Common myeloid progenitor, CD34-positive (primary cell): ENCODE measurements at places on chromosomes 7 and 10.

DNA sequence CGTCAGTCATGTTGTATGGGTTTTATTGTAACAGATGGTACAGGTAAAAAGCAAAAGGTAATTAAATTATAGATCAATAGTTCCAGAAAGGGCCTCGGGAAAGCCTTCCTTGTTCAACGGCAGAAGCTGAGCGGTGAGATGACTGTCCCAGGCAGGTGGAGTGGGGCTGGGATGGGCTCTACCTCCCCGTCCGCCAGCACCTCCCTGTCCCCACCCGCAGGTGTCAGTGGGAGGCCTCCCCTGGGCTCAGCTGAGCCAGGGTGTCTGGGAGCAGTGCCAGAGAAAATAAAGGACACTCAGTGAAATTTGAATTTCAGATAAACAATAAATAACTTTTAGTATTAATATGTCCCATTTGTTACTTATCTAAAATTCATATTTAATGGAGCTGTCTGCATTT, 58.9 kb downstream of the CLRN3 start:
- H3K27me3 ChIP-seq = peaks cover 1% of the 10 kb centered on the region
- no peak for DNase-seq
- H3K36me3 ChIP-seq = no peaks in the 10 kb centered on the region
- no peak overlapping the region for H3K27ac ChIP-seq

DNA sequence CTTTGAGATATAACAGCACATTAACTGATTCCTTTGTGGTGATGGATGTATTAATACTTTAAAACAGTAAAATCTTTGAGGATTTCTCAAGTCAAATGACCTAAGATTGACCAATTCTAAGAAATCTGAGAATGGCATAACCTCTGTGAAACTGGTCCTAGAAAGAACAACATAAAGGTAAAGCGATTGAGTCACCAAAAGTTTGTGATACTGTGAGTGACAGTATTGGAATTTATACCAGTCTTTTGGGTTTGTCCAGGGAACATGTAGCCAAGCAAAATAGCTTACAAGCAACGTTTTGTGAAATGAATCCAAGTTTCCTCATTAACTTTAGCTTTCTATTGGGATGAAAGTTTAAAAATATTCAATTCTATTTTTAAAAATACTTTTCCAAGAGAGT, 157.4 kb upstream of the TMEM196 start:
- H3K27ac ChIP-seq = no peak overlapping the region
- H3K4me1 ChIP-seq = no peaks in the 10 kb centered on the region
- no peak for DNase-seq
- no peaks in the 10 kb centered on the region for H3K27me3 ChIP-seq
- no peaks in the 10 kb centered on the region for H3K36me3 ChIP-seq

GRCh38 chr10:34918776-34919315, 103.8 kb upstream of the PARD3 start:
- no peaks in the 10 kb centered on the region for H3K27me3 ChIP-seq
- no peak overlapping the region for H3K27ac ChIP-seq
- H3K4me1 ChIP-seq = no peaks in the 10 kb centered on the region
- no peak overlapping the region for H3K4me3 ChIP-seq
- no peak for DNase-seq
- H3K36me3 ChIP-seq = no peaks in the 10 kb centered on the region

DNA sequence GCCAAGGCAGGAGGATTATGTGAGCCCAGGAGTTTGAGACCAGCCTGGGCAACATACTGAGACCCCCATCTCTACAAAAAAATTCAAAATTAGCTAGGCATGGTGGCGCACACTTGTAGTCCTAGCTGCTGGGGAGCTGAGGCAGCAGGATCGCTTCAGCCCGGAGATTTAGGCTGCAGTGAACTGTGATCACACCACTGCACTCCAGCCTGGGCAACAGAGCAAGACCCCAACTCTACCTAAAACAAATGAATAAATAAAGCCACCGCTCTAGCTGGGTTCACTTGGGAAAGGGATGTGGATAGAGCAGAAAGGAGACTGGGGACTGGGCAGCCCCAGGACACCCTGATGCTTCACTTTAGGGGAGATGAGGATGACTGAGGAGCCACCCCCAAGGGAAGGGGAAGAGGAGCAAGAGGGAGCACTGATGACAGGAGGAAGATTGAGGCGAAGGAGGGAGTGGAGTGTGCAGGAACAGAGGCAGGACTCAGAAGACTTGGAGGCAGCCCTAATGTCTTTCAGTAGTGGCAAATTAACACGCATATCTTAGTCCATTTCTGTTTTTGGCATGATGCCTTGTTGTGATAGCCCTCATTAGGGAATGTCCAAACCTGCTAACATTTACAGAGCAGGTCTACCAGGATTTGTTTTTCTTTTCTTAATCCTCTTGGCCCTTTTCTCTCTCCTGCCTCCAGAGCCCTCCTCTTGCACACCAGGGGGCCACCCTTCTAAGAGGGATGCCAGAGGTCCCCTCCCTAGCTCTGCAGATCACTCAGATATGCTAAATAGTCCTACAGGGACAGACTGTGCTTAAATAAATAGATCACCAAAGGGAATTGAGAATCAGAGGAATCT, 88.3 kb downstream of the C10orf105 start:
- no peak overlapping the region for H3K4me3 ChIP-seq
- H3K4me1 ChIP-seq = no peaks in the 10 kb centered on the region
- DNase-seq = no peak
- H3K27me3 ChIP-seq = no peaks in the 10 kb centered on the region

- H3K36me3 ChIP-seq = no peaks in the 10 kb centered on the region
- H3K27me3 ChIP-seq = no peaks in the 10 kb centered on the region
- no peaks in the 10 kb centered on the region for H3K4me1 ChIP-seq
- H3K4me3 ChIP-seq = no peak overlapping the region
Observed at GRCh38 chr7:118836933-118837332, 612.4 kb downstream of the ANKRD7 start.

DNA sequence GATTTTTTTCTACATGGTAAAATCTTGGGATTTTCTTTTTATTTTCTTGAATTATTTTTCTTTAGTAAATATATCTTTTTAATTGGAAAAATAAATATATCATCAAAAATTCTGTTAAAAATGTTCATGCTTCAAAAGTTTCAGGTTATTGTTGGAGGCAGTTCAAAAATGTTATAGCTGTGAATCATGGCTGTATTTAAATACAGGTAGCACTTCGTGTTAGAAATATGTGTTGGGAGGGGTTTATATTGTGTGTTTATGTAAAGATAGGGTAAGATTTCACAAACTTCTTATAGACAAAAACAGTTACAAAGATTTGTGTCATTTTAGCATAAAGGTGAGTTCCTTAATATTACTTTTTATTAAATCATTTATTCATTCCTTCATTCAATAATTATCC, 60.4 kb downstream of the HDAC9 start:
- no peak for DNase-seq
- H3K4me1 ChIP-seq = peaks cover 8% of the 10 kb centered on the region
- no peak overlapping the region for H3K27ac ChIP-seq
- H3K36me3 ChIP-seq = no peaks in the 10 kb centered on the region
- no peak overlapping the region for H3K4me3 ChIP-seq
- no peaks in the 10 kb centered on the region for H3K27me3 ChIP-seq

GRCh38 chr7:151428378-151429236, 11.3 kb downstream of the CRYGN start:
- no peak for DNase-seq
- H3K27me3 ChIP-seq = peaks cover 2% of the 10 kb centered on the region
- no peak overlapping the region for H3K27ac ChIP-seq
- no peak overlapping the region for H3K4me3 ChIP-seq
- H3K36me3 ChIP-seq = no peaks in the 10 kb centered on the region

DNA sequence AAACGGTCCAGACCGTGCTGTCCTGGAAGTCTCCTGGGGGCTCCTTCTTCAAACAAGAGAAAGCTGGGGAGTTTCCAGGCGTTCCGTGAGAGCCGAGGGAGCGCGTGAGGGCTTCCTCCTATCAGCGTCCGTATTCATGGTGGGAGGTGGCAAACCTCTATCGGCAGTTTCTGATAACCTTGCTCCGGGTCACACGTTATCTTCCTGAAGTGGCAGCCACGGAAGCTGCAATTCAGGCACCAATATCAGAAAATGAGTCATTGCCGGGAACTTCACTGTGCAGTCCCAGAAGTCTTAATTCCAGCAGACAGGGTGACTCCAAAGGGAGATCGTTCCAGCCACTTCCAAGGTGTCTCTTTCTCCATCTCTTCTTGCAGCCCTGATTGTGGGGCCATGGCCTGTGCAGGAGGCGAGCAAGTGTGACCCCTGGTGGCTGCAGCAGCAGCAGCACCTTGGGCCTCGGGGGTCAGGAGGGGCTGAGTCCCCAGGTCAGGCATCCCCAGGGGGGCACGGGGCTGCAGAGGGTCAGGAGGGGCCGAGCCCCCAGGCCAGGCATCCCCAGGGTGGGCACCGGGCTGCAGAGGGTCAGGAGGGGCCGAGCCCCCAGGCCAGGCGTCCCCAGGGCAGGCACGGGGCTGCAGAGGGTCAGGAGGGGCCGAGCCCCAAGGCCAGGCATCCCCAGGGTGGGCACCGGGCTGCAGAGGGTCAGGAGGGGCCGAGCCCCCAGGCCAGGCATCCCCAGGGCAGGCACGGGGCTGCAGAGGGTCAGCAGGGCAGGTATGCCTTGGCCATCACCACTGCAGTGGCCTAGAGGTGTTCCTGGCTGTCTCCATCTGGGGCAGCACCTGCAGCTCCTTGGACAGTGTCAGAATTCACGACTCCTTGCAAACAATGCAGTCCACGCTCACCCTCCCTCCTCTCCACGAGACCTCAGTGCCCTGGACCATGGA, 538.7 kb downstream of the DNAJB6 start:
- H3K4me1 ChIP-seq = no peaks in the 10 kb centered on the region
- H3K27me3 ChIP-seq = peaks cover 6% of the 10 kb centered on the region
- no peaks in the 10 kb centered on the region for H3K36me3 ChIP-seq
- no peak overlapping the region for H3K27ac ChIP-seq

GRCh38 chr10:102334101-102334500, 61.4 kb upstream of the NFKB2 start:
- no peak overlapping the region for H3K4me3 ChIP-seq
- no peaks in the 10 kb centered on the region for H3K4me1 ChIP-seq
- DNase-seq = no peak
- no peak overlapping the region for H3K27ac ChIP-seq

- no peak for DNase-seq
- H3K4me1 ChIP-seq = no peaks in the 10 kb centered on the region
- peaks cover 2% of the 10 kb centered on the region for H3K27me3 ChIP-seq
- H3K27ac ChIP-seq = no peak overlapping the region
- no peak overlapping the region for H3K4me3 ChIP-seq
Observed at GRCh38 chr10:14389981-14390590, 59.4 kb upstream of the FRMD4A start.

DNA sequence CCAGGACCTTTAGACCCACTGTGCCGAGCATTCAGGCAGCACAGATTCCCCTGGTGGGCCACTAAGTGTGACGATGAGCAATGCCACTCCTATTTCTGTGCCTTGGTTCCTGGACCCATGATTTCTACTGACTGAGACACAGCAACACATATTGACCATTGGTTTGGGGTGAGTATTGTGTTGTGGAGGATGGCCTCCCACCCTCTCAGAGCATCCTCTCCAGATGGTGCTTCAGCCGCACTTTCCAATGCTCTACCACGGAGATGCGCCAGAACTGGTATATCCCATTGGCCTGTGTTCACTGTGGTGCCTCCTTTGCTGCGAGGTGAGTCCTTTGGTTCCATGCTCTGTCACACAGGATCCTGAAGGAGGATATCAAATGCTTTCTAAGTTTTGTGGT, 10.1 kb upstream of the GDF10 start:
- no peaks in the 10 kb centered on the region for H3K36me3 ChIP-seq
- no peaks in the 10 kb centered on the region for H3K27me3 ChIP-seq
- H3K4me1 ChIP-seq = peaks cover 11% of the 10 kb centered on the region
- no peak for DNase-seq
- no peak overlapping the region for H3K27ac ChIP-seq

DNA sequence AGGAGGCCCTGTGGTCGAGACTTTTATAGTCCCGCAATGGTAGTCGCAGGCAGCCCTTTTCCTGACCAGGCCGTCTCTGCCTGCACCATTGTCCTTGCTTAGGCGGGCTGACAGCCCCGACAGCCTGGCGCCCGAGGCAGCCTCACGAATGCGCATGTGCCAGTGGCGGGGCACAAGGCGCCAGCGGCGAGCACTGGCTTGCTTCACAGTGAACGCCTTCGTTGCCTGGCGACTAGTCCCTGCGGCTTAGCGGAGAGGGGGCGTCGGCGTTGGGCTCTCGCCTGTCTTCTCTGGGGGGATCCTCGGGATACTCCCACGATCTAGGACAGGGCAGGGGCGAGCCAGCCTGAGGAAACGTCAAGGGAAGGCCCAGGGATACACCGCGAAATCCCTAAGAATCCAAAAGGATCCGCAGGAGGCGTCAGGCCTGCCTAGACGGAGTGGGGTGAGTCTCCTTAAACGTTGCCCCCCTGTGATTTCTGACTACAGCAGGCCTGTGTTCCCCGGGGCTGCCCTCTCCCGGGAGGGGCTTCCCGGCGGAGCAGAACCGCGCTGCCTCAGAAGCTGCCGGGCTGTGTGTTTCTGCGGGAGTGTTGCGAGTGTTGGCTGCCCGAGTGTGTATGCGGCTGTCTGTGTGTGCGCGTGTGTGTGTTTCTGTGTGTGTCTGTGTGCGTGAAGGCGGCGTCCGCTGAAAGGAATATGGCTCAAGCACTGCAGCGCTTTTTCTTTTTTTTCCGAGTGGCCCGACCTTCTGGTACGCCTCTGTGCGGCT, 20.5 kb upstream of the ZNF273 start:
- H3K4me3 ChIP-seq = peak overlapping the region; percentile 73
- peaks cover 5% of the 10 kb centered on the region for H3K4me1 ChIP-seq
- H3K27me3 ChIP-seq = peaks cover 9% of the 10 kb centered on the region
- H3K27ac ChIP-seq = no peak overlapping the region

GRCh38 chr7:50147951-50148808, 55.1 kb upstream of the ZPBP start:
- no peaks in the 10 kb centered on the region for H3K27me3 ChIP-seq
- no peak overlapping the region for H3K27ac ChIP-seq
- no peaks in the 10 kb centered on the region for H3K36me3 ChIP-seq
- peaks cover 66% of the 10 kb centered on the region for H3K4me1 ChIP-seq

DNA sequence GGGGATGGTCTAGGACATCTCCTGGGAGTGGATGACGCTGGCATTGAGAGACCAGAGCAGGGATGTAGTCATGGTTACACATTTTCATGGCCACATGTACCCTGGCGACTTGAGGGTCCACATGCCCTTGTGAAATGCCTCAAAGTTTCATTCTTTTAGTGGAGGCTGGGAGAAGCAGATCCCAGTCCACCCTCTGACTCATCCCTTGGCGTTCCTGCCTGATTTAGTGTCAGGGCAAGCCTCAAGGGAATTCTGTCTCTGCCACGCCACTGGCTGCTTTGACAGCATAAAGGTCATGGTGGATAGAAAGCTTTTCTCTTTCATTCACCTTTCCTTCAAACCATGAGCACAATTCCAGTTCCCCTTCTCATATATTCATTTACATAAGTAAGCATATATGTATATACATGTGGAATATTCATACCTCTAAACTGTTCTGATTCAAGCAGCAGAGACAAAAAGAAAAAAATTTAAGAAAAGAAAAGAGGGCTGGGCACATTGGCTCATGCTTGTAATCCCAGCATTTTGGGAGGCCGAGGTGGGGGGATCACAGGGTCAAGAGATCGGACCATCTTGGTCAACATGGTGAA, 21.8 kb upstream of the KIF5B start:
- no peaks in the 10 kb centered on the region for H3K36me3 ChIP-seq
- no peak for DNase-seq
- no peak overlapping the region for H3K4me3 ChIP-seq
- H3K4me1 ChIP-seq = no peaks in the 10 kb centered on the region
- no peak overlapping the region for H3K27ac ChIP-seq
- no peaks in the 10 kb centered on the region for H3K27me3 ChIP-seq

GRCh38 chr10:17024461-17024860, 105.2 kb downstream of the CUBN start:
- H3K27ac ChIP-seq = peak overlapping the region; percentile 90
